HS-27A (cell line): ENCODE measurements at places on chromosomes 11 and 22.

GRCh38 chr22:27775087-27775698 lies 26.4 kb downstream of the MN1 start:
- DNase-seq: no peak

GRCh38 chr11:56714206-56714605 lies 15.3 kb downstream of the OR9G1 start:
- DNase-seq: no peak

DNA sequence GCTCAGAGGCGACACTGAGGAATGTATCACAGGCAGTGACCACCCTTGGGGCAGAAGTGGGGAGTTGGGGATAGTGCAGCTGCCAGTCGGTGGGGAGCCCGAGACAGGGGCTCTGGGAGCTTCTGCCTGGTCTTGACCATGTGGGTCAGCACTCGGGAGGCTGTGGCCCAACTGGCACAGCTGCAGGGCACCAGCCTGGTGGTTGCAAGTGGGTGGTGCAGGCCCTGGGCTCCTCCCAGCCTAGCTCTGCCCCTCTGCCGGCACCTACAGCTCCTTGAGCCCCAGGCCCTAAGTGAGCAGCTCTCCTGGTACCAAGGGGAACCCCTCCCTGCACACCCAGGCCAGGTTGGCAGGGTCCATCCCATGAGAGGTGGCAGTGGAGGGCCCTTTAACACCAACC lies 12.6 kb upstream of the RASL10A start:
- no peak for DNase-seq

- no peak for DNase-seq
Measured at GRCh38 chr11:64092111-64092760, 56.5 kb downstream of the FLRT1 start.

GRCh38 chr11:117439256-117439655 lies 111.6 kb downstream of the CEP164 start:
- no peak for DNase-seq

GRCh38 chr22:49628391-49629260 lies 199.0 kb downstream of the BRD1 start:
- DNase-seq: no peak

DNA sequence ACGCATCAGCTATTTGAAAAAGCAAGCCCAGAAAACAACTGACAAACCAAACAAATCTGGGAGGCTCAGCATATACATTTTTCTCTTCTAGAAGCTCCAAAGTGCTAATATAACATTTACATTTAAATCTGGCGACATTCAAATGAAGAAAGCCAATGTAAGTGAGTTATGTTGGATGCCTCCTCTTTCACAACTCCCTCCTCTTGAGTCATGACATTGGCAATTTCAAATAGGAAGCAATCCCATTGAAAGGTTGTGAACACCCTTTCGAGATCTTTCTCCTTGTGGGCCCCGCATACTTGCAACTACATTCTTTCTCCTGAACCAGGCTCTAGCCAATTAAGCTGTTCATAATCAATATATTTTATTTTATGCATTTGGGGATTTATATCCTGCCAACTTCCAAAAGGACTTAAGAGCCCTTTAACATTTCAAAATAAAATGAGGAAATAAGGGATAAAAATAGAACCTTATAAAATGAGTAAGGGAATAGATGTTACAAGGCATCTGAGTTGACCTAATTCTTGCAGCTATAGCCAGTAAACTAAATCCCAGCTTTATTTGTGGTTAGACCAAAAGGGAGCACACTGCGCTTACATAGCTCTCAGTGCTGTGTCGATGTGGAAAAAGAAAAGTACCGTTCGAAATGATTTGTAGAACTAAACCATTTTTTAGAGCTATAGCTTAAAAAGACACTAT lies 129.5 kb upstream of the SESN3 start:
- DNase-seq: no peak

DNA sequence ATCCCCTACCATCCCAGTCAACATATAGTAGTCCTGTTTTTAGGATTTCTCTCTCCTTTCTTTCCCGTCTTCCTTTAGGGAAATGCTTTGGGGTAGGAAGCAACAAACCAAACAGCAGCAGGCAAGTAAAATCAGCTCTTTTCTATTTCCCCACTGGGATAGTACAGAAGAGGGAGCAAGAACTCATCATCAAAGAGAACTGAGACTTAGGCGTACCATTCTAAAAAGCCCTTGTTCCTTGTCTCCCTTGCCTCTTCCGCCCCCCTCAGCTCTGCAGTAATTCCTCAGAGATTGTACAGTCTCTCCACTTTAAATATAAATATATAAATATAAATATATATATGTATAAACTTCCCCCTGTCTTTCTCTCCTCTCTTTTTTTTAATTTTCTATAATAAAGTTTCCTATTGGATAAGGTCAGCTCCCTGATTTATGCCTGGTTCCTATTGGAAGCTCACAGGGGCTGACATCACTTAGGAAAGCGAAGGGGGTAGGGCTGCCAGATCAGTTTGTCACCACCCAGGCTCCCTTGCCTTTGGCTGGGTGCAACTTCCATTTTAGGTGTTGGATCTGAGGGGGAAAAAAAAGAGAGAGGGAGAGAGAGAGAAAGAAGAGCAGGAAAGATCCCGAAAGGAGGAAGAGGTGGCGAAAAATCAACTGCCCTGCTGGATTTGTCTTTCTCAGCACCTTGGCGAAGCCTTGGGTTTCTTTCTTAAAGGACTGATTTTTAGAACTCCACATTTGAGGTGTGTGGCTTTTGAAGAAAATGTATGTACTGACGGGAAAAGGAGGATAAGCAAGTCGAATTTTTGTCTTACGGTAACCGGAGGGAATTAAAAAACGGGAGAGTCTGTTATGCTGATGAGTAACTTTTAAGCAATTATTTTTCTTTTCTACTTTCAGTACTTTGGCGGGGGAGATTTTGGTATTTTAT lies at the start of gene CTNND1:
Gene CTNND1, plus strand, starts transcription at position 502 of the 934 bp plus-strand sequence. CDS start 29,677 bp downstream, outside the sequence.
- DNase-seq: peak; percentile 95

GRCh38 chr22:21632237-21632895 lies at the start of gene CCDC116:
Gene CCDC116, plus strand, starts transcription at chr22:21632760. Its CDS starts 422 bp downstream, at chr22:21633182.
- no peak for DNase-seq

GRCh38 chr22:19168088-19168890 lies 10.2 kb downstream of the SLC25A1 start:
- DNase-seq: no peak

DNA sequence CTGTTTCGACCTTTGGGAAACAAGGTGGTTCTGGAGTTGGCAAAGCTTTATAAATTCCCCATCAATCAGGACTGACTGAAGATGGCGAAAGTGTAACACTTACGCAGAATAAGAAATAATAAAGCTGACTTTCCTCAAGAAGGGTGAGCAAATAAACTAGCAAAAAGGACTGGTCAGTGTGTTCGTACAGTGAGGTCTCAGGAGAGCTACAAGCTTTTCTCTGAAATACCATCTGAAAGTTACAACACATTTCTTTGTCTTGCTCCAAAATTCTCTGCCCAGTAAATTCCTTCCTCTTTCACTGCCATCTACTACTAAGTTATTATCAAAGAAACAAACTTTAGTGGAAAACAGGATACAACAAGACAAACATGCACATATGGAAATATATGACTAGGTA lies 13.4 kb downstream of the PITPNB start:
- no peak for DNase-seq

DNA sequence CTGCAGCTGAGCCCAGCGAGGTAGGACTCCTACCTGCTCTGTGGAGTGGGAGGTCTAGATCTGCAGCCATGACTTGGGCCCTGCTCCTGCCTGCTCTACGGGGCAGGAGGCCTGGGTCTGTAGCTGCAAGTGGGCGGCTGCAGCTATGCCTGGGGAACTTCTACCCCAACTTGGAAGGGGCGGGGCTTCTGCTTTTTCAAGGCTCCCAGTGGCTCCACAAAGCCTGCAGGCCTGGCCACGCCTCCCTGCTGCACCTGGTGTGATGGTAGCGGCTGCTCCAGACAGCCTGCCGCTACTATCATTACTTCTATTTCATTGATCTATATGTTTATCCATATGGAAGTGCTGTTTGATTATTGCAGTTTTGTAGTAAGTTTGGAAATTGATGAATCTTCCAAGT lies 121.2 kb downstream of the NELL1 start:
- no peak for DNase-seq

- DNase-seq: no peak
Measured at GRCh38 chr11:61778357-61778886, 14.0 kb downstream of the TMEM258 start.

DNA sequence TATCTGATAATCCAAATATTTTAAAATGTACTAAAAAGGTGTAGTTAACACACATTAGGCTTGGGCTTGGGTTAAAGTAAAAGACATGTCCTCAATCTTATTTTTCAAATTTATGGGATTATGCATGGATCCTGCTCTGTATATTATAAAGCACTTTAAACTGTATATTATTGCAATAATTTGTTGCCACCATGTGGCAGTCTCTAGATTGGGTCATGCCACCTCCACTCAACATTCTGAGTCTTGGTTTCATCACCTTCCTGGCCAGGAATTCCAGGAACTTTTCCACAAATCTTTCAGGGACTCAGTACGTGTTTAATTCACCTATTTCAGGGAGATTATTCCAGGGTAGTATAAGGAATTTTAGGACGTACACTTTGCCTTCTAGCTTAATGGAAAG lies 695.5 kb downstream of the FAM181B start:
- no peak for DNase-seq

- no peak for DNase-seq
Measured at GRCh38 chr11:46055371-46055770, 65.9 kb downstream of the PHF21A start.

DNA sequence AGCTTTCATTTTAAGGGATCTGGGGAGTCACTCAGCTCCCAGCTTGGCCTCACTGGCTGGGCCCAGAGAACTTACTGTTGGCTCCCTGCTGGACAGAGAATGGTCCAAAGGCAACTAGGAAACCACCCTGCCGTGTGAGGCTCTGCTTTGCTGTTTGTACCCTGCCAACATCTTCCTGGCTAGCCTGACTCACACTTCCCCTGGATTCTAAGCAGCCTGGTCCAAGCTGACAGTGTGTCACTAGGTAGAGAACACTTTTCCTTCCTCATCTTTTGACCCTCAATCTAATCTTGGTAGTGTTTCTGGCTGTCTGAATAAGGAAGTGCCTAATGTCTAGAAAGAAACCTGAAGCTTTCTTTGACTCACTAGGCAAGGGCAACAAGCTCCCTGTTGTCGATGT lies 76.7 kb downstream of the FAR1 start:
- no peak for DNase-seq

DNA sequence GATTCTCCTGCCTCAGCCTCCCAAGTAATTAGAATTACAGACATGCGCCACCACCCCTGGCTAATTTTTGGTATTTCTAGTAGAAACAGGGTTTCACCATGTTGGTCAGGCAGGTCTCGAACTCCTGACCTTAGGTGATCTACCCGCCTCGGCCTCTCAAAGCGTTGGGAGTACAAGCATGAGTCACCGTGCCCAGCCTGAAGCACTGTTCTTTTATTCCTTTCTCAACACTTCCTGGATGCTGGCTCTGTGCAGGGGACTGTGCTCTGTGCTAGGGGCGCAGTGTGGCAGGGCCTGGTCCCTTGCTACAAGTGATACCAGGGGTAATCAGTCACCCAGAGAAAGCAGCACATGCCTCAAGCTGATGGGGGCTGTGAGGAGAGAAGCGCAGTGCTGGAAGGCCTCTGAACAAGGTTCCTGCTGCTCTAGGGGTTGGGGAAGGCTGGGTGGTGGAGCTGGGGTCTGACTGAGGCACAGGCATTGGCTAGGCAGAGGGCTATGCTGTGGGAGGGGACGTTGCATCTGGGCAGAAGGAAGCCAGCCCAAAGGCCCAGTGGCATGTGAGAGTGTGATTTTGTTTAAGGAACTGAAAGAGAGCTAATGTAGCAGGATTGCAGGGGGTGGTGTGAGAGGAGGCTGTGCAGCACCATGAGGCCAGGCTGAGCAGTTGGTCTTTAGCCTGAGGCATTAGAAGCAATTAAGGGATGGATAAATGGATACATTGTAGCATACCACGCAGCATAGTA lies 42.5 kb downstream of the CABIN1 start:
- DNase-seq: no peak

DNA sequence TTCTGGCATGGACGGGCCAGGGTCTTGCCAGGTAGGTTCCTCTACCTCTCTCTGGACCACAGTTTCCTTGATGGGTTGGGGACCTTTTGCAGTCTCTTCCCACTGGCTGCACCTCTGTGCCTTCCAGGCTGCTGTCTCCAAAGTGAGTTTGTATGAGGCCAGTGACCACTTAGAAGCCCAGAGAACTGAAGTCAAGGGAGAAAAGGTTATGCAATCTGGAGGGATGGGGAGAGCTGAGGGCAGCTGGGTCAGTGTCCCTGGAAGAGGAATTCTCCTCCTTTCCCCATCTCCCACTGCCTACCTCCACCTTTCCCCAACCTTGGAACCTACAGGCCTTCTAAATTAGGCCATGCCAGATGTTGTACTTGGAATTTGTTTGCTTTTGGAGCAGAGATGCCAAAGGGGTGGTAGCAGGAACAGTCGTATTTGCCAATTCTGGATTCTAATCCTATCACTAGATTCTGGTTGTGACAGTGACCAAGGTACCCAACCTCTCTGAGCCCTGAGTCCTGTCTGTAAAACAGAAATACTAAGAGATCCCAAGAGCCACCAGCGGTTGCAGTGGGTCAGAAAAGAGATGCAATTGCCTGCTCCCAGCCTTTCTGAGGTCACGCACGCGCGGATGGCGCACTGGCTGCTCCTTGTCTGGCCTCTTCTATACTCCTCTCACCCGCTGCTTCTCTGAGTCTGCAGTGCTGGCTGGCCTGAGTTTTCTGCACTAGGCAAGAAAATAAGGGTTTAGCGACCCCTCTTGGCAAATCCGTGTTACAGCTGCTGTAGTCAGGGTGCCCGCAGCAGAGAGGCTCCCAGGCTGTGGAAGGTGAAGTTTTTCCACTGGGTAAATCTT lies 10.7 kb upstream of the ACCSL start:
- DNase-seq: peak; percentile 47

GRCh38 chr11:126354631-126355323 lies 709 bp upstream of the ST3GAL4 start:
- no peak for DNase-seq

GRCh38 chr11:110873975-110874374 lies 161.7 kb upstream of the ARHGAP20 start:
- no peak for DNase-seq

DNA sequence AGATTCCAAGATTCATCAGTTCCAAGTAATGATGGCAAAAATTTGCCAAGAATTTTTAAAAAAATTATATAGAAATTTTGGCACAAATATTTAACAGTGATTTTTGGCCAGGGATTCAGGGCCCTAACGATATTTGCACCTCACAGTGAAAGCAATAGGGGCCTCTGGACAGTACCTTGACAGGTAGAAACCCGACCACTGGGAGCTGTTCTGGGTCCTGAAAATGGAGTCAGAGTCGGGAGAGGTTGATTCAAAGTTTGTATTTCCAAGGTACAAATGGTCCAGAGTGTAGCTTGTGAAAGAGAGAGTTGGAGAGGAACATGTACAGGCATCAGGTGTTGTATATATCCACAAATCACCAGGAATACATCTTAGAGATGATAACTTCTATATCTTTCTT lies 41.6 kb downstream of the MRGPRX2 start:
- DNase-seq: no peak

DNA sequence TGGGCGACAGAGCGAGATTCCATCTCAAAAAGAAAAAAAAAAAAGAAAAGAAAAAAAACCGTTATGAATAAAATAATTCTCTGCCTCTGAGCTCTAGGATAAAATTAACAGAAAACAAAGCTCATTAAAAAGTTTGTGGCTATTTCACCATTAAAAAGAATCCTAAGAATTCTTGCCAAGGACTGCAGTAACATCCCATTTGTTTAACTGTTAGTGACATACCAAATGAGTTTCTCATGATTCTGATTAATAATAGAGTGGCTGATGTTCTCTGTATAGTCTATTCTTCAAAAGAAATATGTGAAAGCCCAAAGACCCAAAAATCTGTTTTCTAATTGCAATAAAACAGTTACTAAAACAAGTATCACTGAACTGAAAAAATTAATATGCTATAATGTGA lies 19.7 kb downstream of the CLNS1A start:
- DNase-seq: no peak

GRCh38 chr11:44143987-44144909 lies 48.8 kb downstream of the EXT2 start:
- DNase-seq: no peak
